ENCODE measurements at places on chromosomes 7 and 10.

DNA sequence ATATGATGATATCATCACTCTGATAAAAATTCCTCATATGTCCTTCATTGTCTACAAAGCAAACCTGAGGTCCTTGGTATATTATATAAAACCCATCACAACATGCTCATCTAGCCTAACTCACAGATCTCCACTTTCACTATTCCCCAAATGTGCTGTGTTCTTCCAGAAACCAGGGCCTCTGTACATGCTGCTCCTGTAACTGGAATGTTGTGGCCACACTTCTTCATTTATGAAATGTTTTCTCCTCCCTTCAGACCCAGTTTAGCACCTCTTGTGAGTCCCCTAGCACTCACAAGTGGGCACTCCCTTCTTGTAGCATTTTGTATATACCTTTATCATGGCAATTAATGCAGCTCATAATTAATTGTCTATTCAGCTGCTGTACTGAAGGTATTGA, 61.9 kb downstream of the AASS start:
- no peak for DNase-seq

GRCh38 chr10:11677480-11677879, 64.7 kb upstream of the ECHDC3 start:
- DNase-seq = no peak

DNA sequence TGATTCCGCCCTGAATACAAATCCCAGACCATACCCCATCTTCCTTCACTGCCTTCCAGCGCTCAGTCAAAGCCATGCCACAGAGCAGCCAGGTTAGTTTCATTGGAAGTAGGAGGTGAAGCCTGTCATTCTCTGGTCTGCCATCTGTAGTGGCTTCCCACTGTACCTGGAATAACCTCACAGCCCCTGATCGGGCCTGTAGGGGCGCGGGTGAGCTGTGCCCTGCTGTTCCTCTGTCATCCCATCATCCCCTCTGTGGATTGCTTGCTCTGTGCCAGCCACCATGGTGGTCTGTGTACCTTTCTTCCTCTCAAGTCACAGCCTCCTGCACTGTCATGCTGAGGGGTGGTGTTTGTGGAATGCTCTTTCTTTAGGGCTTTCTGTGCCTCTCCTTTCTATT, 155.1 kb downstream of the ZNF22 start:
- no peak for DNase-seq

DNA sequence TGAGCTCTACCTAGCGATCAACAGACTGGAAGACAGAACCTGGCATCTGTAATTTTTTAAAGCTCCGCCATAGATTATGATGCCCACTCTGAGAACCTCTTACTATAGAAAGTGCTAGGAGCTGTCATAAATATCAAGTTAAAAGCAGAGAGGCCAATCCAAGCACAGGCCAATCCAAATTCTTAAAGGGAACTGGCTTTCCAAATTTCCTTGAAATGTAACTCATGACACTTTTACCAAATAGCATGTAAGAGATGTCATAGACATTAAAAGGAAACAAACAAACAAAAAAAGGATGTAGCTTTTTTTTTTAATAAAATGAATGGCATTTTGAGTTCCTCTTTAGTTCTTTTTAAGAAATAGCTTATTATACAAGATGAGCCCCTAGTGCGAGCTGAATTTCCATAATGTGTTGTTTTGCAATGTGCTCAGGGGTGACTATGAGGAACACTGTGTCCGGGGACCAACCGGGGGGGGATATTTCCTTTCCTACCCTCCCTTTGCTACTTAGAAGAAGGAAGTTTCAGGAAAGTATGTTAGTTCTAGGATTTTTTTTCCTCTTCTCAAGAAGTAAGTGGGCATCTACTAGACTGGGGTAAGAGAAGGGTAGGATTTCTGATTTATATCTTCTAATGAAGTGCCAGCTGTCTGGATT, 23.7 kb upstream of the MRC1 start:
- no peak for DNase-seq

DNA sequence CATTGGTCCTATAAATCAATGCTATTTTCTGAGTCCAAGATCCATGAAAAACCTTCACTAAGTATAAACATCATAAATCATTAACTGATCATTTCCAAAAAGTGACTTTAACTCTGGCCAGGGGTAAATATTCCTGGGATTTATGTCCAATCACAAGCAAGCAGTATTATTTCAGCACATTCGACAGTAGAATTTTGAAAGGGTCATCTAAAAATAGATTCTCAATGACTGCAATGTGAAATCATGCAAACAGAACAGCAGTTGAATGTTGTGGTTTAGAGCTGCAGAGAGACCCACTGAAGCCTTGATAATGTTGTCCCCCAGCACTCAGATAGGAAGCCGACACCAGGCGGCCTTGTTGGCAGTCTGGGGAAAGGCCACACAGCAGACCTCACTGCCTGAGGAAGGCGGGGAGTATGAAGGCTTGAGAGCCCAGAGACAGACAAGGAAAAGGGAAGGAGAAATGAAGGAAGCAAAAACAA, 38.1 kb downstream of the FAM107B start:
- no peak for DNase-seq

DNA sequence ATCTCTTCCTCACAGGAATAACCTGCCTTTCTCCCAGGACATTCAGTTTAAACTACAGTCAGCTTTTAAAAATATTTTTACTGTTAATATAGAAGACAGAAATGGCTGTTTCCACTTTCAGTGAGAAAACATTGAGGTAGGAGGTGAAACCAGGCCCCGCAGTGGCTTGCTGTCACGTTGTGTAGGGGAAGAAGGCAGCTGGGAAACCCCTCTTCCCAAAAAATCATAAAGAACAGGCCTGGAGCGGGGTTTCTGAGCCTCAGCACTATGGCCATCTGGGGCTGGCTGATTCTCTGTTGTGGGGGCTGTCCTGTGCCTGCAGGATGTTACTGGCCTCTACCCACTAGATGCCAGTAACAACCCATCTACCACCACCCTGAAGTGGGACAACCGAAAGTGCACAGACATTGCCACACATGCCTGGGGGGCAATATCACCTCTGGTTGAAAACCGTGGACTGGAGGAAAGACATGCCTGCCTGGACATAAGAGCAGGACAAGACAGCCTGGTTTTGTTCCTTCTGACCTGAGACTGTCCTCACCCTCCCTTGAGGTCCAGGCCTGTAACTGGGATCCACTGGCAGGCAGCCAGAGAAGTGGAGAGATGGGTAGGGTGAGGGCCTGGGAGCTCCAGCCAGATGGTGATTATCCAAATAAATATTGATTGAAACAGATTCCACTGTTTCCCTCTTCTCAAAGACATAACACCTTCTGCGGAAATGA, 43.9 kb downstream of the KCNH2 start:
- no peak for DNase-seq

DNA sequence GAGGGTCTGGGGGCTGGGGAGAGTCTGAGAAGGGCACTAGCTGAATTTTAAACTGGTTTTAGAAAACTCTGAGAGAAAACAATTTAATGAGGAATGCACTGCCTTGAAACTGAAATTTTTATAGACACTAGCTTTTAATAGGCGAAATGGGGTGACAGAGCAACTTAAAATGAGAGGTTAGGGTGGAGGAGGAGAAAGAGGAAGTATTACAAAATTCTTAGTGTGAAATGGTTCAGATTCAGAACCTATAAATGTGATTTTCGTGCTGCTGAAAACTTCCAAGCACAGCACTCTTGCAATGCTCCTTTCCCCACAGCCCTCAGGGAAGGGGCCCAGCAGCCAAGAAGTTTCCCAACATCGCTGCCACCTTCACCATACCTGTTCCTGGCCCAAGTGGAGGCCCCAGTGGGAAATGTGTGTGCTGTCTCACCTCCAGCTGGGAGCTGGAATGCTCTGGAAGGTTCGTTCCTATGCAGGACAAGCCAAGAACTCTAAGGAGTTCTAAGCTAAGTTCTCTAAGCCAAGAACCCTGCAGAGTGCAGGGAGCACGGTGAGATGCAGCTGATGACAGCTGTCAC, 60.0 kb downstream of the ATXN7L1 start:
- DNase-seq = no peak

DNA sequence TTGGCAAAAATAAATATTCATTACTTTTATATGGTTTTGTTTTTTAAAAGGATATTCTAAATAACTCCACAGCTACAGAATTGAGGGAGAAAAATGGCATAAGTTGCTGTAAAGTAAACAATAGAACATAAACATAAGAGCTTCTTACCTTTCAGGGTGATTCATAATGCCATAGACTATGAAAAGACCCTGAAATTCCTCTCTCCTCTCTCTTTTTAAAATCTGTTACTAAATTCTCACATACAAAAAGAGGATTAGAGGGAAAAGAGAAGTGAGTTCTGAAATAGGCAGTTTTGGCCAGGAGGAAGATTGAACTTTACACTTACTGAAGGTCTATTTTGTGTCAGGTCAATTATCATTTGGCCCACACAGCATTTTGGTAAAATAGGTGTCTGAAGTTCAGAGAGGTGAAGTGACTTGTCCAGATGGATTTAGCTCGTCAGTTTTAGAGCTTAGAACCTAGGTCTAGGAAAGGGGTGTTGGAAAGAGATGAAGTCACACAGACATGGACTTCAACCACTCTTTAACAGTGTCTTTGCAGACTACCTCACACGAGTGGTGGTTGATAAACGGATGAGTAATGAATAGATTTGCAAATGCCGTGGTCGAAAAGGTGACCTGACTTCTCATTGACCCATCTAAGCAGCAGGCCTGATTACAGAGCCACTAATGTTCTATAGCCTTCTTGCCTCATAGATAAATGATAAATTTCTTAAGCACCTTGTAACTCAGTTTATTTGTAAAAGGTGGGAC, 190.6 kb upstream of the CCDC6 start:
- DNase-seq = no peak

GRCh38 chr7:140641524-140642195, 1.0 kb upstream of the DENND2A start:
- no peak for DNase-seq

DNA sequence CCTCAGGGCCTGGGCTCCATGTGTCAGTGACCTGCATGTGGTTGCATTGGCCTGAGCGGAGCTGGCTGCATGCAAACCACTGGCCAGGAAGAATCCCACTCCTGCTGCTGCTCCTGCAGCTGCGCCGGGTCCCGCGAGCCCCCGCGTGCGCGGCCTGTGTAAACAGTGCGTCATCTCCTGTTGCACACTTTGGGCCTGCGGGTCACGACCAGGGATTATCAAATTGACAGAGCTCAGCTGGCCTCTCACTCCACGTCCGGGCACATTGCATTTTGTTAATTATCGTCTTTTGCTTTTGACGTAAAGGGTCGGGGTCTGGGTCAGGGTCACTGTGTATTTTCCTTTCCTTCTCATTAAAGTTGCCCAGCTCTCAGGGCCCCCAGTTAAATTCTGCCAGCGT, 132.6 kb downstream of the RGS10 start:
- no peak for DNase-seq

DNA sequence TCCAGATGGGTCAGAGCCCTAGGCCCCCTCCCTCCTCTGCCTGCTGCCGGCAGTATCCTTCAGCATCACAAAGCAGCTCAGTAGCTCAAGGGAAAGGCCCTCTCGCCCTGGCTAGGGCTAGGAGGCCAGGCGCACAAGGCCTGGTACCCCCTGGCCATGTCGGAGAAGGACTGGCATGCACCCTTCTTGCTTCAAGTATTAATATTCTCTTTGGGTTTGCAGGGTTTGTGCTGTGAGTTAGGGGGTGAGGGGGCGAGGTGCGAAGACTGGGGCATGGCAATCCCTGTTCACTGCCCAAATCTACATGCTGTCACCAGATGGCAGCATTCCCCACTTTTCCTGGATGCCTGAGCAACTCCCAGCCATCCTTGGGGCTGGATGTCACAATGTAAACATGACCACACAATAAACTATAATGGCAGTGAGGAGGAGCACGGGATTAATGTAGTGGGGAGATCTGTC, 105.2 kb downstream of the NEURL1 start:
- no peak for DNase-seq

DNA sequence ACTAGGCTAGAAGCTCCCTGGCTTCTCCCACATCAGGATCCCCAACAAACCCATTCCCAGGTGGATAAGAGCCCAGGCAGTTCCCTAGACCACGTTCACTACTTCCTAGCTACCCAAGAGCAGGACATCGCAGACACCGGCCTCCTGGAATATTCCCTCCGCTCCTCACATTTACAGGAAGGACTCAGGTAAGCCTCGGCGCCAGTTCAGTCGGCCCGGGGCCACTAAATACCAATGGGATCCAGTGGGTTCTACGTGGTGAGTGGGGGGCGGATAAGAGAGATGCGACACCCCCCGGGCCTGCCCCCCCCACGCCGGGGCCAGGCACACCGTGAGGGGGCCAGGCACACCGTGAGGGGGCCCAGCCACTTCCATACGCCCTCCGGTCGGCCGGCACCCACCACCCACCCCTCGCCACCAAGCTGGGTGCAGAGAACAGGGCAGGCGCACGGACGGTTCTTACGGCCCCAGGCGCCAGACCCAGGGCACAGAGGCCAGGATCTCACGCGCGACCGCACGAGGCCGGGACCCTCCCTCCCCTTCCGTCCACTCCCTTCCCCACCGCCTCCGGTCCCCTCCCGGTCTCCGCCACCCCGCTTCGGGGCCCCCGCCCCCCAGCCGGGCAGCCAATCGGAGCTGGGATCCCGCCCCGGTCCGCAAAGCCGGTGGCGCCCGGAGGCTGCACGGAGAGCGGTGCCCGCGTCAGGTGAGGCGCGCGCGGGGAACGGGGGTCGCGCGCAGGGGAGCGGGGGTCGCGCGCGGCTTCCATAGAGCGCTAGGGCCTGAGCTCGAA, at the start of gene BLVRA:
TSS of gene BLVRA (plus strand) at position 652 of the 793 bp plus-strand sequence. CDS start 12,479 bp downstream, outside the sequence.
- DNase-seq = peak; percentile 54

DNA sequence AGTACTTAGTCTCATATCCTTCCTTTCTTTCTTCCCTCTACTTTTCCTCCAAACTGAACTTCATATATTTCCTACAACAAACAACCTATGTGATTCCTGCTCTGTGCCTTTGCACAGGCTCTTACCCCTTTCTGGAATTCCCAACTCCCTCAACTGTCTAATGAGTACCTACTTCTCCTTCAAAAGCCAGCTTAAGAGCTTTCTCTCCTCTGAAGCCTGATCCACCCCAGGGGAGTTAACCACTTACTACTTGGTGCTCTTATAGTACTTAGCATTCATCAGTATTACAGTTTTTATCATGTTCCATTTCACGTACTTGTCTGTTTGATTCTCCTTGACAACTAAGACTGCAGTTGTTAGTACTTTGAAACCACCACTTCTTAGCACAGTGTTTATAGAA, 246.1 kb downstream of the LRRTM3 start:
- no peak for DNase-seq

- no peak for DNase-seq
These were observed 250.3 kb upstream of the NFE2L3 start for GRCh38 chr7:25901658-25902057.

GRCh38 chr10:27513451-27514191, 9.5 kb downstream of the RAB18 start:
- no peak for DNase-seq

DNA sequence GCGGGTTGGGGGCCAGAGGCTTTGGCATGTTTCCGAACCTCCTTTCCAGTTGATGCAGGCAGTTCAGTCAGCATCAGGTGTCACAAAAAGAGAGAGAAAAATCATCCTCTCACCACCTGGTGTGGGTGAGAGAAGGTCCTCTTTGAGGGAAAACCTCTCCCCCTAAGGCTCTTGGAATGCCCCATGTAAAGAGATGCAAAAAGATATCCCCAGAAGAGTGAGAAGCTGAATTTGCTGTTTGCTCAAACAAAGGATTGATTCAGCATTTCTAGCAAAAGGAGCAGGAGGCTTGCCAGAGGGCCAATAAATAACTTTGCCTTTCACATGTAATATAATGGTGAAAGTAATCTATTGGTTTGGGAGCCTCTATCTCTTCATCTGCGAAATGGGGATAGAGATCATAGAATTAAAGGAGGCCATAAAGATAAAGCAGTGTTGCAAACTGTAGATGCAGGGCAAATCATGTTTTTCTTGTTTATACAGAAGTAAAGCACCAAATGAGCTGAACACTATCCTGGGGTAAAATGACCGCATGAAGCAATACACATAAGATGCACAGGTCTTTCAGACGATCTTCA, 425.9 kb downstream of the LRMDA start:
- no peak for DNase-seq
